Immature natural killer cell (primary cell): ENCODE measurements at places on chromosomes 12 and 14.

GRCh38 chr12:80269803-80270552, 170.6 kb downstream of the OTOGL start:
- peaks cover 3% of the 10 kb centered on the region for H3K27me3 ChIP-seq
- no peaks in the 10 kb centered on the region for H3K36me3 ChIP-seq
- H3K27ac ChIP-seq: no peak overlapping the region
- no peak overlapping the region for H3K4me3 ChIP-seq

DNA sequence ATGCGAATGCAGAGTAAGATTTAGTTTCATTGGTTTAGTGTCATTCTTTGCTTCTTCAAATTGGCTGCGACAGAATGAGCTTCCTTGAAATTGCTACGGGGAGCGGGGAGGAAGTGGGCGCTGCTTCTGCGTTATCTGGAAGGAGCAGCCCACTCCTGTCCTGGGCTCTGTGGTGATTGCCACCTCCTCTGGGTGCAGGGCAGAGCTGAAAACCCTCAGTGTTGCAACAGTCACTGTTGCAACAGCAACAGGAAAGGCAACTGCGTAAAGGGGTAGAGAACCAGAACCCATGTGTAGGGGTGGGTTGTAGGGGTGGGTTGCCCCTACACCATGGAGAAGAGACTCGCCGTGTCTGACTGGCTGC, 57.7 kb downstream of the MAX start:
- peak overlapping the region; percentile 11 for H3K4me3 ChIP-seq
- H3K27me3 ChIP-seq: peaks cover 2% of the 10 kb centered on the region
- peaks cover 18% of the 10 kb centered on the region for H3K4me1 ChIP-seq
- H3K27ac ChIP-seq: peak overlapping the region; percentile 34
- peak; percentile 2 for DNase-seq
- peaks cover 6% of the 10 kb centered on the region for H3K36me3 ChIP-seq

- peaks cover 2% of the 10 kb centered on the region for H3K27me3 ChIP-seq
- peak overlapping the region; percentile 89 for H3K27ac ChIP-seq
- peaks cover 11% of the 10 kb centered on the region for H3K36me3 ChIP-seq
- DNase-seq: no peak
- peaks cover 39% of the 10 kb centered on the region for H3K4me1 ChIP-seq
These were observed 115.2 kb downstream of the LGMN start for GRCh38 chr14:92633274-92633616.

DNA sequence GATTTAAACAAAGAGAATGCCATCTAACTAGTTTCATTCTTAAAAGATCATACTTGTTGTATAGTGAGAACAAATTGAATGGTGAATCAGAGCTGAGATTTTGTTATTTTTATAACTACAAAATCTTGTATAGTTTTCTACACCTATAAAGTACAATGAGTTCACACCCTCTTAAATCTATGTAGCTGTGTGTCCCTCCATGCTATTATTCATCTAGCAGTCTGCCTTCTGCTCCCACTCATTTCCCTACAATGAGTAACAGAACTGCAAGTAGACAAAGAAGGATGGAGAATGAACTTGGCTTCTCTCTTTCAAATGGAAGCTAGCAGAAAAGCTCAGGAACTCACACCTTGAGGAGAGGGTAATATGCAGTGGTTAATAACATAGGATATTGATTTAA, 7.1 kb downstream of the IFNG-AS1 start:
- no peak for DNase-seq
- peaks cover 3% of the 10 kb centered on the region for H3K36me3 ChIP-seq
- no peak overlapping the region for H3K27ac ChIP-seq
- H3K4me1 ChIP-seq: peaks cover 9% of the 10 kb centered on the region

DNA sequence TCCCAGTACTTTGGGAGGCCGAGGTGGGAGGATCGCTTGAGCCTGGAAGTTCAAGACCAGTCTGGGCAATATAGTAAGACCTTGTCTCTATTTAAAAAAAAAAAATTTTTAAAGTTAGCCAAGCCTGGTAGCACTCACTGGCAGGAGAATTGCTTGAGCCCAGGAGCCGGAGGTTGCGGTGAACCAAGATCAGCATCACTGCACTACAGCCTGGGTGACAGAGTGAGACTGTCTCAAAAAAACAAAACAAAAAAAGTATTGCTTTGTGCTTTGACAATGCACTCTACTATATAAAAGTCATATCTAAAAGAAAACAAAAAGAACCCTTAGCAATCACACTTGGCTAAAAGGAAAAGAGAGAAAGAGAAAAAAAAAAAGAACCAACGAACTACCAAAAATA, 26.8 kb downstream of the GNPTAB start:
- H3K27me3 ChIP-seq: no peaks in the 10 kb centered on the region
- H3K36me3 ChIP-seq: peaks cover 3% of the 10 kb centered on the region
- peak overlapping the region; percentile 92 for H3K27ac ChIP-seq
- peak overlapping the region; percentile 68 for H3K4me3 ChIP-seq
- DNase-seq: peak; percentile 40
- peaks cover 87% of the 10 kb centered on the region for H3K4me1 ChIP-seq

DNA sequence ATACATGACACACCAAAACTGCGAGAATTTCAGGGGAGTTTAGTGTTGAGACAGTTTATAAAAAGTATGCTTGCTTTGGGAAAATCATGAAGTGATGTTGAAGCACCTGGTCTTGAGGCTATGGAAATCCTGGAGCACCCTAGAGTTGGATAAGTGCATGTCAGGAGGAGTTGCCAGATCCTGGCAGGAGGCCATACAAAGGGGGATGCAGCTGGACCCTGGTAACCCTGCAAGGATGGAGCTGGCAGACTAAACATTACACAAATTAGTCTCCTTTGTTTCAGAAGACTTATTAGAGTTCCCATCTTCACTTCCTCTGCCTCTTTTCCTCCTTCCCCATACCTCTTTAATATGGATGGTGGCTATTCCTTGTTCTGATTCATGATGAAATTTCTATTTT, 907.0 kb downstream of the BCL11B start:
- H3K4me1 ChIP-seq: peaks cover 4% of the 10 kb centered on the region
- DNase-seq: no peak
- H3K27ac ChIP-seq: no peak overlapping the region
- no peaks in the 10 kb centered on the region for H3K36me3 ChIP-seq
- H3K4me3 ChIP-seq: no peak overlapping the region
- peaks cover 5% of the 10 kb centered on the region for H3K27me3 ChIP-seq

DNA sequence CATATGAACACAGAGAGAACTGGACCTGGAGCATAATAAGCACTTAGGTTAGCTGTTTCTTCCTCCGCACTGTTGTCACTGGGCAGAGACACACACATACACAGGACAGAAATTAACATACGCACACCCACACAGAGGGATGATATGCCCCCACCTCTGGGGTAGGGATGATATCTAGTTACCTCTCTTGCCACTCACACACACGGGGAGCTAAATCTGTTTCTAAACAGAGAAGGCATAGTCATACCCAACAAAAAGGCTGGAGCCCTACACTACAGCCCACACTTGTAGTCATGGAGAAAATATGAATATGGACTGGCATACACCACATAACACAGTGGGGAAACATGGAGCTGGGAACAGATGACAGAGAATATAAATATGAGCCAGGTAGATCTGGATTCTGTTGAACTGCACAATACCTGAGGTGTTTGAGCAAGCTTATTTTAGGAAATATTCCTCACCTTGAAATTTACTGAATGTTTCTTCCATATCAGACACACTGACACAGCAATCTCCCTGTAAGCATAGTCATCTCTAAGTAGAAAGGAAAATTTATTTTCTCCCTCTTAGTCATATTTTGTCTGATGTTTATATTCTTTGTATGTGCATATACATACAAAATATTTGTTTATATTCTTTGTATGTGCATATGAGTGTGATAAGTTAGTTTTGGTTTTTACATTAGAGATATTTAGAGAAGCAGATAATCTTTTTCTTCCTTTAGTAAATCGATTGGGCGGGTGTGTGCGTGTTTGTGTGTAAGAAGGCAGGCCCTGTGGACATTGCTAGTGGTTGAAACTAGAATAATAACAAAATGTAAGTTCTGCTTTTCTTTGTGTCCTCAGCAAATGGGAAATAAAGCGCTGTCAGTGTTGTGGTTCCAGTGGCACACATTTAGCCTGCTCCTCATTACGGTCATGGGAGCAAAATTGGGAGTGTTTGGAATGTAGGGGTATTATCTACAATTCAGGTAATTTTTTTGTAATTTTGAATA, 20.9 kb upstream of the SCFD1 start:
- DNase-seq: no peak
- H3K4me1 ChIP-seq: no peaks in the 10 kb centered on the region
- H3K27me3 ChIP-seq: peaks cover 1% of the 10 kb centered on the region
- no peak overlapping the region for H3K4me3 ChIP-seq
- no peak overlapping the region for H3K27ac ChIP-seq

DNA sequence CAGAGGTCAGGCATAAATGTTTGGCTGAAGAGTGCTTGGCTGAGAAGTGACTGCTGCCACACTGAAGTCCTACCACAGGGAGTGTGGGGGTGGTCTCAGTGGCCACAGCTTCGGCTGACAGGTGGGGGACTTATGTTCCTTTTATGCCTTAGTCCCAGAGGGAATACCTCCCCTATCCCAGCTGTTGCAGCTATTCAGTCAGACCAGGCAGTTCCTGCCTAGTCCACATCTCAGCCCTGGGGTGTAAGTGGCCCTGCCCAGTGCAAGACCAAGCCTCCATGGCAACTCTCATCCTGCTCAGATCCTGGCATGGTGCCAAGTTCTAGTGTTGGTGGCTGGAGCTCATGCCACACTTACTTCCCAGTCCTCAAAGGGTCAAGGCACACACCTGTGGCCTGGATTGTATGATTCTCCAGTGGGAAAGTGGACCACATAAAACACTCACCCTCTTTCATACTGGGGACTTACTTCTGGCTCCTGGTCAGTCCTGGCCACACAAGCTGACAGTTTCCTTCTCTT, 161.3 kb upstream of the CAND1 start:
- H3K4me3 ChIP-seq: no peak overlapping the region
- H3K4me1 ChIP-seq: no peaks in the 10 kb centered on the region
- H3K27me3 ChIP-seq: no peaks in the 10 kb centered on the region
- no peak for DNase-seq
- H3K36me3 ChIP-seq: no peaks in the 10 kb centered on the region

DNA sequence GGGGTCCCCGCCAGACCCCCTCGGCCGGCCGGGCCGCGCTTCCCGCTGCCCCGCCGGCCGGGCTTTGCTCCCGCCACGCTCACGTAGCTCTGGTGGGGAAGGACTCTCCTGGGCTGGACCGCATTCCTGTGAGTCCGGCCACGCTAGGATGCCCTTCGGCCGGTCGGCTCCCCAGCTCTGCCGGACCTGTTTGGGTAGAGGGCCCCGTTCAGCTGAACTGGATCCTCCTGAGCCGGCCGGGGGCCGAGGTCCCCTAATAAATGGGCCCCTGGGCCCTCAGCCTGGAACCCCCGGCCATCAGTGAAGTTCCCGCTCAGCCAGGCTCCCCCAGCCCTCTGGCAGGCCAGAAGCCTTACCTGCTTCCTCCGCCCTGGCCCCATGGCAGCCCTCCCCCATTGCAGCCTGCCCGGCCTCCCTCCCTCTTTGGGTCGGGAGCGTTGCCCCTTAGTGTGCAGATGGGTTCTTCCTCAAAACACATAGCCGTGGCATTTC, 593 bp downstream of the UNC119B start:
- H3K36me3 ChIP-seq: peaks cover 13% of the 10 kb centered on the region
- no peak for DNase-seq
- no peaks in the 10 kb centered on the region for H3K27me3 ChIP-seq
- peaks cover 32% of the 10 kb centered on the region for H3K4me1 ChIP-seq
- peak overlapping the region; percentile 91 for H3K4me3 ChIP-seq
- H3K27ac ChIP-seq: peak overlapping the region; percentile 82
